ENCODE measurements at places on chromosomes 11 and 22.
A peak's percentile ranks its signal among the peaks of the same experiment; 100 is the strongest.

DNA sequence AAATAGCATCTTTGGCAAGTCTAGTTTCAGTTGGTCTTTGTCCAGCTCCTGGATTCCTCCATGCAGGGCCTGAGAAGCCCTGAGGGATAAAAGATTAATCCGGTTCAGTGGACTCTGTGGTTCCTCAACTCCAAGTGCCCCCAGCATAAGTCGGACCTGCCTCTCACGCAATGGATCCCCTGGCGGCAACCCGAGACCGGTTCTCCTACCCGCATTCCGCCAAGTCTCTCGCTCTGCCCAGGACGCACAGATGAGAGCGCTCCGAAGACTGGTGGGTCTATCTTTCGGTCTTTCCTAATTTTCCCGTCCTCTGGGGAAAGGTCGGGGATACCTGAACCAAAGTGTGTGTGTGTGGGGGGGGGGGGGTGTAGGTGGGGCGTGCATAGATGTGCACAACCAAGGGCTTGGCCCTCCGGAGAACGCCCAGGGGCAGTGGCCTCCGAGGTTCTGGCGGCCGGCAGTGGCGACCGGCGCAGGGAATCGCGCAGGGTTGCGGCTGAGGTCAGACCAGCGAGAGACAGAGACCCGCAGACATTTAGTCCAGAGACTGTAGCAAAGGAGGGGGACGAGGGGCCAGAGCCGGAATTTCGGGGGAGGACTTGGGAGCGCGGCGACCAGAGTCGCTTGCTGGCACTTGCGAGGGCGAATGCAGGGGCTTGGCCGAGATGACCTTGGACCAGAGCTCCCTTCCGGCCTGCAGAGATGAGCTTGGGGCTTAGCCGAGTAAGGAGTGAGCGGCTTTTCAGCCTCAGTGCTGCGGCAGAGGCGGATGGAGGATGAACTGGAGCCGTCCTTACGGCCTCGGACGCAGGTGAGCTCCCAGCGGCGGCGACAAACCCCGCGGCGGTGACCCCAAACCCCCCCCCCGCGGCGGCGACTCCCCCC lies 712 bp upstream of the SLC2A11 start:
- peak; percentile 46 for DNase-seq

DNA sequence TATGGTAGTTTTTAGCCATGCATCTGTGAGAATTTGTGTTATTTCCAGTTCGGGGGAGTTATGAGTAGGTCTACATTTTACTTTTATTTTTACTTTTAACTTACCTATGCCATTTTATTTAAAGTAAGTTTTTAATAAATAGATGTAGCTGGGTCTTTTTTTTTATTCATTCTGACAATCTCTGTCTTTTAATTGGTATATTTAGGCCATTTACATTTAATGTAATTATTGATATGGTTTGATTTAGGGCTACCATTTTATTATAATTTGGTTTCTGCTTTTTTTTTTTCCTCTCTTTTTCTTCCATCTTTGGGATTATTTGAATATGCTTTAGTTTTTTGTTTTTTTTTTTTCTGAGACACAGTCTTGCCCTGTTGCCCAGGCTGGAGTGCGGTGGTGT lies 1.9 kb downstream of the SWAP70 start:
- DNase-seq, result no peak

DNA sequence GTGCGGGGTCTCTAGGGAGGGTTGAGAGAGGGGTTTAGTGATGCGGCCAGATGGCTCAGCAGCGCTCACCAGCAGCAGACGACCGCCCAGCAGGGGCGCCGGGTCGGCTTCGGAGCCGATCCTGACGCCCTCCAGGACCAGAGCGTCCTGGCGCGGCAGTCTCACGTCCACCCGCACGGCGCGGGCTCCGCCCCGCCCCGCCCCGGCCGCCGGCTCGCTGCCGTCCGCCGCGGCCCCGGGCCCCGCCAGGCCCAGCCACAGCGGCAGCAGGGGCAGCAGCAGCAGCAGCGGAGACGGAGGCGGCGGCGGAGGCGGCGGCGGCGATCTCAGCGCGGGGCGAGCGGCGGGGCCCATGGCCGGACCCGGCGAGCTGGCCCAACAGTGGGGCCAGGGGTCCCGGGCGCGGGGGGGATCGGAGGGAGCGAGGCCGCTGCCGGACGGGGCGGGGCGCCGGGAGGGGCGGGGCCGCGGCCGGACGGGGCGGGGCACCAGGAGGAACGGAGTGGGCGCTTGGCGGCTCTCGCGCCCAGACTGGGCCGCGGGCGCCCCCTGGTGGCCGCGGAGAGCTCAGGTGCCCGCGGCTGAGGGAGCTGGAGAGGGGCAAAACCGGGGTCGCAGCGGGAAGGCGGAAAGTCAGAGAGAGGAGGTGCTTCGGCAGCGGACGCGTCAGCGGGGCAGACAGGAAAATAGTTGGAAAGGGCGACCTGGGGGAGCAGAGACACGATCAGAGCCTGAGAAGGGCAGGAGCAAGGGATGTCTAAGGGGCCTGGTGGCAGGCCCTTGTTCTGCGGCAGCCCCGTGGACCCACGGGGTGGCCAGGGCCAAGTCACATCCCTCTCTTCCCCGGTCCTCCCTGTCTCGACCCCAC lies at the start of gene RNF215:
Gene RNF215 (minus strand): TSS at position 452 of the 868 bp plus-strand sequence. CDS start 98 bp downstream, at position 354.
- DNase-seq, result peak; percentile 71

DNA sequence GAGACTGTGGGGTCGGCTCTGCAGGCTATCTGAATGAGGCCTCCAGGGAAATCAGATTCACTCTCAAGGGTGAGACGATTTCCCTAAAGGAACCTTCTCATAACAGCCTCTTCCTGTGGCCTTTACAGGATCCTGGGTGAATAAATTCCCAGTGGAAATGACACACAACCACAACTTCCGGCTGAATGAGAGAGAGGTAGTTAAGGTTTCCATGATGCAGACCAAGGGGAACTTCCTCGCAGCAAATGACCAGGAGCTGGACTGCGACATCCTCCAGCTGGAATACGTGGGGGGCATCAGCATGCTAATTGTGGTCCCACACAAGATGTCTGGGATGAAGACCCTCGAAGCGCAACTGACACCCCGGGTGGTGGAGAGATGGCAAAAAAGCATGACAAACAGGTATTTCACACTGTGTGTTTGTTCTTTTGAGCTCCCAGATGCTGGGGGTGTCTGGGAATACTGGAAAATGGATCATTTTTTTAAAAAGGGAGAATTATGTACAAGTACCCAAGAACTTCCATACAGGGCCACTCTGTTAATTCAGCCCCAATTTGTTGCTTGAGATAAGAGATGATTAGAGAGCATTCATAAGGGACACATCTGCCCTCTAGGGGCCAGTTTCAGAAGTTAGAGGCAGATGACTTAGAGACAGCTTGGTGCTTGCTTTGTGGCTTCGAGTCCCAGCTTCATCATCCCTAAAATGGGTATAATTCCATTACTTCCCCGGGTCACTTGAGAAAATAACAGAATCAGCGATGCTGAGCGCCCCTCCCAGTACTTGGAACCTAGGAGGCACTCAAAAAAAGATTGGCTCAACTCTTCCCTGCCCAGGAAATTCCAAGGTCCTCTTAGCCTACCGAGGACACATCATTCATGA lies 10.2 kb downstream of the SERPIND1 start:
- DNase-seq, result peak; percentile 57

DNA sequence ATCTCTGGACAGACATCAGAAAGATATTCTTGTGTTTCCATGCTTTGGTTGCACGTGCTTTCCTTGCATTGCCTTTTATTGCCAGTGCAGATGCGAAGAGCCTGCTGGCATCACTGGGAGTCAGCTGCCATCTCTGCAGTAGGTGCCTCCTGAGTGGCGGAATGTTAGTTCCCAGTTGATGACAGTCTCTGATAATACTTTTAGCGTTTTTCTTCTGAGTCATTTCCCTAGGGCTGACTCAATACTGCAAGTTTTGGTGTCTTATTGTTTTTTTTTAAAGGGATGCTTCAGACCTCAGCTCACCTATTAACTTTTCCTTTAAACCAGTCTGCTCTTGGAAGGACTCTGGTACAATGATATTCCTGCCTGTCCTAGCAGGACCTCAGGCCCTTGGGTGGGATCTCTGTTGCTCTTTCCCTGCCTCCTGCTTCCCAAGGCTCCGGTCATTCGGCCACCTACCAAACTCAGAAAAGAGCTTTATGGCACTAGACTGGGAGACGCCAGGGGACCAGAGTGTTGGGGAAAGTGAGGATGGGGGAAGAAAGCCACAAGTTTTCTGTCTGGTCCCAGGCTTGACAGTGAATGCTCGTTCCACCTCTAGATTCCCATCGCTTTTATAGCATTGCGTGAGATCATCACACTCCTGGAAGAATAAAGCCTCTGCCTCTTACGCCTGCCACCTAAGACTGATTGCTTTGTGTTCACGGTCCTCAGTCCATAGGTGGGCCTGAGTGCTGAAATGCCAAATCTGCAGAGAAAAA lies 308.7 kb downstream of the DDX10 start:
- peak; percentile 81 for DNase-seq

DNA sequence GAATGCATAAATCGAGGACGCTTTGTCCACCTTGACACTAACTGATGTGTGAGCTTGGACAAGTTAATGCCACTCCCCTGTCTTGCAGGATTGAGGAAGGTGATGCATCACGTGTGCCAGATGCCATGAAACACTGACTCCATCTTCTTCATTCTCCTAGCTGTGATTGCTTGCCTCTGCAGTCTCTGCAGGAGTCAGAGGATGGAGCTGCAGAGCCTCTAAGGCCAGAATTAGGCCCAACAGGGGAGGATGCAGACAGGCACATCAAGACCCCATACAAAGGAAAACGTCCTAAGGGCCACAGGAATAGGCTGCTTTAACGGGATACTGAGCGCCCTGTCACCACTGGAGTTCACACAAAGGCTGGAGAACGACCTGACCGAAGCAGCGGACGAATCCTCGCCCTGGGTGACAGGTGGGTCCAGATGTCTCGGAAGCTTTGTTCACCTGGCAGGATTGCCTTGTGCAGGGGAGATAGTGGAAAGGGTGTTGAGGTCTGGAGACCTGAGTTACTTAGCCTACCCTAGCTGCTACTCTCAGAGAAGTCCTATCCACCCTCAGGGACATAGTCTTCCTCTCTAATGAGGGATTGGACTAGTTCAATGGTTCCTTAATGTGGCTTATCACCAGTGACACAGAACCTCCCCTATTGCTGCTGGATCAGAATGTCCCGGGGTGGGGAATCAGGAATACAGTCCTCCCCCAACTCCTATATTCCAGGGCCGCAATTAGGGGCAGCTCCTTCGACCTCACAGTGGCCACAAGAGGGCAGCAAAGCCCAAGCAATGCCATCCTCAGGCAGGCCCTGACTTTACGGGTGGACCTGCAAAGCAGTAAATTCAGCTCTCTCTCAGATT lies 32.4 kb downstream of the DBX1 start:
- peak; percentile 54 for DNase-seq

- DNase-seq, result no peak
These were observed 440 bp upstream of the SLC25A45 start for GRCh38 chr11:65382804-65383368.

DNA sequence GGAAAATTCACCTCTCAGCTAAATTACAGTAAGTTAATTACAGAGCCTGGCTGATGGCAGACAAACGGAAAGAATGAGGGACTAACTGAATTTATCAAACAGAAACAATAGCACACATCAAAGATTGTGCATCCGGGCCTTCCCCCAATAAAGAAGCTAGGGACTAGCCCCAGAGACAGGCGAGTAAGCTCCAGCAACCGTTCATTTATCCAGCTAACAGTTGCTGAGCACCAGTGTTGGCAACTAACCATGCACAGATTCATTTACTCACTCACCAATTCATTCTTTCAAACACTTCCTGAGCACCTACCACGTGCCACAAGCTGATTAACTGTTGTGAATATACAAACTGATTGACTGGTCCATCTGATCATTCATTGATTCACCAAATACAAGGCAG lies 51.2 kb downstream of the SMCO4 start:
- DNase-seq, result no peak

- no peak for DNase-seq
These were observed 17.5 kb downstream of the PLEKHB1 start for GRCh38 chr11:73663604-73664495.

Data from HCEC 1CT (cell line).